ENCODE measurements at places on chromosomes 6 and 20.

- no peak for DNase-seq
Observed at GRCh38 chr6:168778201-168778600, 337.2 kb downstream of the SMOC2 start.

- DNase-seq = no peak
Observed at GRCh38 chr6:52392944-52393343, 27.2 kb upstream of the EFHC1 start.

- no peak for DNase-seq
Observed at GRCh38 chr6:159311618-159312017, 142.4 kb downstream of the FNDC1 start.

DNA sequence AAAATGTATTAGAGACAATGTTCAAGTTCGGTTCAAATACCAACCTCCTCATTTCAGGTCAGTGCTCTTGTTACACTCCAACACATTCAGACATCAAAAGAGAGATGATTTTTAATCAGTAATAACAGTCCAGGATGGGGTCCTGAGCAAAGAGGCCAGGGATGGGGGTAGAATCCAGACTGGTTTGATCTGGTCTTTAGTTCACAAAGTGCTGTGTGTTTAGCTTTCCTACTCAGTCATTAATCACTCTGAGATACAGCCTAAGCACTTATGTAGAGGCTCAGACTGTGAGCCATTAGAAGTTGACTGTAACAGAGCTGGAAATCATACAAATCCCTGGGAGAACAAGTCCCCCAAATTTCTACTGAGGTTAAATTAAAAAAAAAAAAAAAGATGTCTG lies 241.6 kb downstream of the PTPRK start:
- DNase-seq = no peak

DNA sequence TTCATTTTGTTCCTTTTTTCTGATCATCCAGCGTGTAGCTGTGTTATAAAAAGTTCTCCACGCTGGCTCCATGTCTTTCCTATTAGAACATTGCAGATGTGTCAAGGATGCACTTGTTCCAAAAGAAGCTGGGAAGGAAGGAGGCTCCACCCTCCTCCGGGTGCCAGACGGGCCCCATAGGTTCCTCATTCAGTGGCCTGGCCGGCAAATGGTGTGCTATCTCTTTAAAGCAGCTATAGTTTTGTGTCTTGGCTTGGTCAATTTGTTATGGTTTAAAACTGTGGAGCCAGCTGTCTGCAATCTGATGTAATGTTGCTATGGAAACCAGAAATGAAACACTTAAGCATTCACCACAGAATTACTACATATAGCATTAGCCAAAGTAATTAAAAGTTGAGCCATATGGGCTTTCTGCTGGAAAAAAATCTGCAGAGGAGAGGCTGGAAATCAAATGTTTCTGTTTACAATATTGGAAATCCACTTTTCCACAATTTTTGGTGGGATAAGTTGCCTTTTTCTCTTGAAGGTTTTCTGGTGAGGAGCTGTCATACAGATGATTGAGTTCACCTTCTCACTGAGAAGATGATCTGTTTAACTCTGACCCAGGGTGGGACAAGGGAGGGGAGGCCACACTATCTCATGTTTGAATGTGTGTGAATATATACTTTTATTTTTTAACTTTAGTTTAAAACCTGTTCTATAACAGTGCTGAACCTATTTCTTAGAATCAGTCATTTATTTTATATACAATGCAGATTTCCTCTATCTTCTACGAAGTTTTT lies 167.4 kb downstream of the SASH1 start:
- no peak for DNase-seq

DNA sequence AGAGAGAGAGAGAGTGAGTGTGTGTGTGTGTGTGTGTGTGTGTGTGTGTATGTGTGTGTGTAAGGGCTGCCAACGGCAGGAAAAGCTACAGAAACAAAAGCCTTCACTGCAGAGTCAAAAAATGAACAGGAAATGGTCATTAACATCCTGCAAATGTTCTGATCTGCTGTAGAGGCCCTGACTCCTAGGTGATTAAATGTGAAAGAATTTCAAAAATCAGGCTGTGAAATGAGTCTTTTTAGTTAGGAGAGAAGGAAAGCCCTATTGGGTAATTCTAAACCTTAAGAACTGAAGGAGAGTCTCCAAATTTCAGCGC lies 166.5 kb upstream of the MYLIP start:
- peak; percentile 45 for DNase-seq

DNA sequence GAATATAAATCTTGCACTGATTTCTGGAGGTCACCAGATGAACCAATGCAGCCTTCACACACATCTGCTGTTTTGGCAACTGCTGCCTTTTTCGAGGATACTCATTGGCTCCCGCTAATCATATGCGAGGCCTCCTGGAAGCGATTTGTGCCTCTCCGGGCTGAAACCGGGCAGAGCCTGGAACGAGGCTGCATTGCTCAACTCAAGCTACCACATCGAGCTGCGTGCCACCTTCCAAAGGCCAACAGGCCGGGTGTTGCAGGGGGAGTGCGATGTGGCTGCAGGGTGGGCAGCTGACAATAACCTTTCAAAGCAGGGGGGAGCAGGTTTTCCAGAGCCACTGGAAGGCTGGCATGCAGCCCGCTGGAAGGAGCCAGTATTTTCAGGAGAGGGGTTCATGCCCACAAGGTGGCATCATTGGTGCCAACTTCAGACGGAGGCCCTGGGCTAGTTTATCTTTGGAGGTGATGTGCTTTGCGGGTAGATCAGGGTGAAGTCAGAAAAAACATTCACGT lies 122.6 kb upstream of the IFNGR1 start:
- no peak for DNase-seq

GRCh38 chr6:14282854-14283505 lies 165.4 kb downstream of the CD83 start:
- DNase-seq = no peak
